ENCODE measurements at places on chromosomes 11 and 22.

GRCh38 chr11:35177370-35177769 is 38.4 kb downstream of the CD44 start:
- DNase-seq: no peak

DNA sequence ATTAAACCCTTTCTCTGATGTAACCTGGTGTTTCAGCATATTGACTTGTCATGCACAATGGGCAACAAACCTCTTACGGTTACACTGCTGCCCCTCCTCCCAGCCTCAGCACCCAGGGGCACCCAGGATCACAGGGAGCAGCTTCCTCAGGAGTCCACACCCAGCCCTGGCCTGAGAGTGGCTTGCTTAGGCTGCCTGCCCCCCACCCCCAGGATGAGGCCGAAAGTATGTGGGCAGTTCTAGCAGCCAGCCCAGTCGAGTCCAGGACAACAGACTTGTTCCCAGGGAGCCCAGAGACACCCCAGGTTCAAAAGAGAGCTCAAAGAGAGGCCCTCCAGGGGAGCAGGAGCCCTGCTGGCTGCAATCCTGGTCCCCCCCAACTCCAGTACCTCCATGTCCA is 108.1 kb upstream of the THY1 start:
- no peak for DNase-seq

GRCh38 chr22:44191036-44191454 is 10.3 kb downstream of the PARVG start:
- DNase-seq: no peak

DNA sequence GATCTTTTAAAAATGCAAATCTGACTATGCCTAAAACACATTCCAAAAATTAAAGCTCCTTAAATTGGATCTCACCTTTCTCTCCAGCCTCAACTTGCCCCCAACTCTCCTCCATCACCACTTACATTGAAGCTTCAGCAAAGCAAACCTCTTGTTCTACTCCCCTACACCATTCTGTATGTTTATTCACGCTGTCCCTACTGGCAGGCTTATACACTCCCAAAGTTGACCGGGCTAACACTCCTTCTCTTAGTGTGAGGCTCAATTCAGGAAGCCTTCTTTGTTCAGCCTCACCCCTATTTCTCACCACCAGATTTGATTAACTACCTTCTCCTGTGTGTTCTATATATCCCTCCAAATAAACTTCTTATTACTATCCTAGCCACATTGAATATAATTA is 1.8 kb upstream of the GDPD4 start:
- DNase-seq: no peak

- DNase-seq: no peak
Observed at GRCh38 chr11:10414659-10415058, 40.4 kb upstream of the AMPD3 start.

- no peak for DNase-seq
Observed at GRCh38 chr22:32558681-32559355, 84.2 kb downstream of the FBXO7 start.

DNA sequence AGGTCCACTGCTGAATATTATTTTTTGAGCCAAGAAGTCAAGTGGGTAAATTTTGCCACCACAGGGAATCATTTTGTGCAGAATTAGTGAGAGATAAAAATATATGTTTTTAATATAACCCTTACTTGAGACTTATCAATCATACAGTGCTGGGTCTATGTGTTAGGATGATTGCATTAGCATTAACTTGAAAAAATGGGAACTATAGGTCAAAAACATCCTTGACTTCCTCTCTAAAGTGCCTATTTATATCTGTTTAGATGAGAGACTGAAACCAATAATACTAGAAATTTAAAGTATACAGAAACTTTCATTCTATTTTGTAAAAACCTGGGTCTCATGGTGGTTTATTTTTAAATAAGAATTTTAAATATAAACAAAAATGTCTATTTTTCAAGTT is 65.1 kb upstream of the CARD18 start:
- no peak for DNase-seq

DNA sequence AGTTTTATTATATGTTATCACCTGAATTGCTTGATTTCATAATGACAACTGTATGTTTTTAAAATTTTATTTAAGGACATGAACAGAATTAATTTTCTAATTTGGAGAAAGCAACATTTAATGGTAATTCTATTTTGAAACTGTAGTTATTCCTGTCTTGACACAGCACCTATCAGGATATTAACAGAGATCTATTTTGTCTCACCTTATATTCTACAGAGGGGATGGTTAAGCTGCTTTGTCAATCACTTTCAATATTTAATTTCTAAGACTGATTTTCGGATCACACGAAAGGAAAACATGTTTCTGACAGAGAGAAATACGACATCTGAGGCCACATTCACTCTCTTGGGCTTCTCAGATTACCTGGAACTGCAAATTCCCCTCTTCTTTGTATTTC is at the start of gene OR5D16:
OR5D16 (plus strand) TSS at position 301 of the 400 bp plus-strand sequence; CDS start at position 301, 0 bp downstream.
- no peak for DNase-seq

DNA sequence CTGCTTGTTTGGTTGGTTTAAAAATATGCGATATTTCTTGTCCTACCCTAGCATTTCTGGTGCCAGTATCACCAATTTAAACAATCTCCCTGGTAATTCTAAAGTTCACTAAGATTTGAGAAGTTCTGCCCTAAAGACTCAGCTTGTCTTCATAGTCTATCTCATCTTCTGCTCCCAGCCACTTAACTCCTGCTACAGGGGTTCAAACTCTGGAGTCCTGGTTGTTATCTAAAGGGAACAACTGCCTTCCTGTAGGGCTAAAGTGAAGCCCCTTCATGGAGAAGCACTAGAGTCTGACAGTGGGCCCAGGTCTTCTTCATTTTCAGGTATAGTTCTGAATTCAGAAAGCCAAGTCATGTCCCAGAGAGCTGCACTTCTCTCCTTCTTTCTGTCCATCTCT is 73.2 kb downstream of the CTNND1 start:
- DNase-seq: no peak

DNA sequence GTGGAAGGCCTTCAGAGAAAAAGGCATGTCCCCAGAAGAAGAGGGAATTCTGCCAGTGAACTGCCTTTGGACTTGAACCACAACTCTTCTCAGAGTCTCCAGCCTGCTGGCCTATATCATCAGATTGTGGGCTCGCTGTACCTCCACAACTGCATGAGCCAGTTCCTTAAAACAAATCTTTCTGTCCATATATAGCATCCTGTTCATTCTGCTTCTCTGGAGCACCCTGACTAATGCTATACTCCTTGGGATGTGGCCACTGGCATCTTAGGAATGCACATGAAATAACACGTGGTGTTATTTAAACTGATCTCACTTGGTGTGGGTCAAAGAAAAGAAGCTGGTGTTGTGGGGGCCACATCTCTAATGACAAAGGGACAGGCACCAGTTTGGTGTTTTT is 58.3 kb upstream of the VSTM5 start:
- no peak for DNase-seq

DNA sequence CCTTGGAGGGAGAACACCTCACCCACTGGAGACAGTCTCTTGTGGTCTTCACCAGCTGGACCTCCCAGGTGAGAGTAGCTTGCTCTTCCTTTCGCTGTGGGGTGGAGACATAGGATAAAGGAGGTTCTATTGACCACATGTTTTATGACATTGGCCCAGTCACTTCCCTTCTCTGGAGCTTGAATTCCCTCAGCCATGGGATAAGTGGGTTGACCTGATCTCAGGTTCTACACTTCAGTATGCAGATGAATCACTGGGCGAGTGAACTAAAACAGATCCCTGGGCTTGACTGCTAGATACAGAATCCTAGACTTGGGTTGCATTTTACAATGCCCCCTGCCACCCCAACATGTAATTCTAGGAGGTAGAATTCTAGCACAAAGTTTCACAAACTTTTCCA is 54.8 kb upstream of the PRSS23 start:
- DNase-seq: no peak

- DNase-seq: peak; percentile 18
Observed at GRCh38 chr11:101436511-101437142, 147.2 kb downstream of the TRPC6 start.

- no peak for DNase-seq
Observed at GRCh38 chr11:36620246-36620645, 22.2 kb upstream of the RAG2 start.

GRCh38 chr22:22026157-22026831 is 43.7 kb upstream of the TOP3B start:
- DNase-seq: no peak

DNA sequence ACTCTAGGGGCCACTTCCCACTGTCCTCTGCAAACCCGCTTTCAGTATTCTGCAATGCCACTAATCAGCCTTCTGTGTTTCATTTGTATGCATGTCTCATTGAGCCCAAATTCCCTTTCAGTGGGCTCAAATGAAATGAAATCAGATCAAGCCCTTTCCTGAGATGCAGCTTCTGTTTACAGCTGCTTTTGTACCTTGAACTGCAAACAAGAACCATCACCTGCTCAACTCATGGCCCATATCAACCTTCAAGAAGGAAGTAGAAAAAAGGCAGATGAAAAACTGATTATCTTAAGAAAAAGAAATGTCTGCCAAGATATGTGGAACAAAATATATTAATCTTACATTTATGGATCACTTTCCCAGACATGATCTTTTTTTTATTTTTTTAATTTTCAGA is 141.1 kb upstream of the ARHGAP42 start:
- DNase-seq: no peak

- DNase-seq: no peak
Observed at GRCh38 chr22:35133702-35134380, 67.9 kb downstream of the ISX start.

- no peak for DNase-seq
Observed at GRCh38 chr11:38384568-38384967, 1786.5 kb upstream of the RAG2 start.

Measured in NCI-H1092 (cell line).